ENCODE measurements at places on chromosomes 12 and 14. TPM values are rescaled to one million over a fixed set of nuclear protein-coding genes. Genes with fewer than 3 reads are reported as not detected.

AREL1 gene
- polyA plus RNA-seq = 13.5 TPM

MIPOL1 gene
- 9.2 TPM for polyA plus RNA-seq

LRRIQ1 gene
- polyA plus RNA-seq = 6.0 TPM

MYL2 gene
- polyA plus RNA-seq = not detected

C14orf132 gene
- polyA plus RNA-seq = 31.6 TPM

FOXG1 gene
- not detected for polyA plus RNA-seq

LRCOL1 gene
- polyA plus RNA-seq = not detected

R3HDM2 gene
- 55.6 TPM for polyA plus RNA-seq

GSC gene
- not detected for polyA plus RNA-seq

LRTM2 gene
- not detected for polyA plus RNA-seq

SYNDIG1L gene
- polyA plus RNA-seq = not detected

POTEM gene
- not detected for polyA plus RNA-seq

PCED1B gene
- polyA plus RNA-seq = not detected

AGAP2 gene
- 0.48 TPM for polyA plus RNA-seq

RD3L gene
- 3.6 TPM for polyA plus RNA-seq

CCDC177 gene
- 0.13 TPM for polyA plus RNA-seq

GALNT8 gene
- polyA plus RNA-seq = 79.6 TPM

TUNAR gene
- 1.2 TPM for polyA plus RNA-seq

ABCC9 gene
- 0.31 TPM for polyA plus RNA-seq

GPR137C gene
- polyA plus RNA-seq = 16.9 TPM

TAS2R30 gene
- 0.32 TPM for polyA plus RNA-seq

SOAT2 gene
- not detected for polyA plus RNA-seq

CD27 gene
- polyA plus RNA-seq = 1.6 TPM

SAMD15 gene
- polyA plus RNA-seq = 37.8 TPM

RITA1 gene
- polyA plus RNA-seq = 10.7 TPM

OTX2 gene
- not detected for polyA plus RNA-seq

SLCO1B1 gene
- polyA plus RNA-seq = not detected

MYH6 gene
- not detected for polyA plus RNA-seq

SLC17A8 gene
- 0.48 TPM for polyA plus RNA-seq

IAPP gene
- polyA plus RNA-seq = not detected
